ENCODE measurements at places on chromosomes 1 and 21.

GRCh38 chr1:167430134-167430848 is 88.0 kb downstream of the CD247 start:
- no peak for DNase-seq

DNA sequence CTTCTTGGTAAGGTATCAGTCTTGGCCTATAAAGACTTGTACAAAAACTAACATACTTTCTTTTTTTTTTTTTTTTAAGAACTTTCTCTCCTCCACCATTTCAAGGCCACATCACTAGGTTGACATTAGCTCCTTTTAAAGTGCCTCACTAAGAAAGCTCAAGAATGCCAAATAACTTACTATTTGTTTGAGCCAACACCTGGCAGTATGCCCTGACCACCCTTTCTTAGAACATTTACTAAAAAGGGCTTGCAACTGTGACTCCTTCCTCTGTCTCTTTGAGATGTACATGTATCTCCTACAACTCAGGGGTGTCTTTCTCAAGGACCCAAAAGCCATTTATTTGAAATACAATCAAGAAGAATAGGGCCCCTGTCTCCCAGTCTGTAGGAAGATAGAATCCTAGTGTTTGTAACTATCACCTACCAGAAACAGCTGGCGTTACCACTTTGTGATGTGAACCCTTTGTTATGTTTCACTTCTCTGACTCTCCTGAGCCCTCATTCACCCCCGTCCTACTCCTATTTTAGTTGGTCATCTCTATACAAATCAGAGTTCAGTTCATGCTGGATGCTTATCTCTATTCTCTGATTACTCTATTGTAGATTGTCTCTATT is 12.2 kb upstream of the SAMD13 start:
- DNase-seq, result no peak

DNA sequence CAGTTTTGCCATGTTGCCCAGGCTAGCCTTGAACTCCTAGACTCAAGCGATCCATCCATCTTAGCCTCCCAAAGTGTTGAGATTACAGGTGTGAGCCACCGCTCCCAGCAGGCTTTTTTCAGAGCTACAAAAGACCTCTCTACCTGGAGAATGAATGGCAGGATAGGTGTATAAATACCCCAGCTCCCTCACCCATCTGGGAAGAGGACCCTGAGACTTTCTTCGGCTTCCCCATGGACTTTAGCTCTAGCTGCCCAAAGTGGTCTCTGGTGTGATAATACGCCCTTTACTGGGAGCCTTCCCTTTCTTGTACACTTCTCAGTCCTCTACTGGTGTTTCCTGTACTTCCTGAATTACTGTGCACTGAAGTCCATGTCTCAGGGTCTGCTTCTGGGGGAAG is 60.6 kb downstream of the PTP4A2 start:
- DNase-seq, result no peak

DNA sequence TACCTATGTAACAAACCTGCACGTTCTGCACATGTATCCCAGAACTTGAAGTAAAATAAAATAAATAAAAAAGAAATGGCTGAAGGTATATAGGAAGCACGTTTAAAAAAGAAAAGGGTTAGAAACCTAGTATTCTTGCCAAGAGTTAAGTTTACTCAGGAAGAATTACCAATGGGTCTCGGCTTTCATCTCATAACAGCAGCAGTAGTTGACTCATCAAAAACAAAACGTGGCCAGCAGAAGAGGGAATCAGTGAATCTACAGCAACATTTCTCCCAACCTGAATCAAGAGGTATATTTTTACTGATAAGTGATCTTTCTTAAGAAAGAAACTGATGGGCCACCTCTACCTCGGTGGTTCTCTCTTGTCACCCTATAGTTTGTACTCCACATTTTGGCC is 340.3 kb downstream of the BRINP2 start:
- DNase-seq, result no peak

DNA sequence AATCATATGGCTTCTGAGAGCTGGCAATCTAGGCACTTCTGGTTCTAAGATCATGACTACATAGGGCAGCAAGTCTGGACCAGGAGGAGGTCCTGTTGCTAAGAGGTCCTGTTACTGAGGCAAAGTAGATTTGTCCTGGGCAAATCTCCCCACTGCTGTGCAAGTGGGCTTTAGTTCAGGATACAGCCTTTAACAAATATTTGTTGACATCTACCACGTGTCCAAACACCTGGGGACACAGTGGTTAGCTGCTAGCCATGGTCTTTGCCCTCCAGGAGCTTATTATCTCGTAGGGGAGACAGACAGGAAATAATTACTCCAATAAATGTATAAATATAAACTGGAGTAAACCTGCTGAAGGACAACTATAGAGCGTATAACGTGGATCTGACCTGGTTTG is 3.2 kb downstream of the CGN start:
- DNase-seq, result no peak

DNA sequence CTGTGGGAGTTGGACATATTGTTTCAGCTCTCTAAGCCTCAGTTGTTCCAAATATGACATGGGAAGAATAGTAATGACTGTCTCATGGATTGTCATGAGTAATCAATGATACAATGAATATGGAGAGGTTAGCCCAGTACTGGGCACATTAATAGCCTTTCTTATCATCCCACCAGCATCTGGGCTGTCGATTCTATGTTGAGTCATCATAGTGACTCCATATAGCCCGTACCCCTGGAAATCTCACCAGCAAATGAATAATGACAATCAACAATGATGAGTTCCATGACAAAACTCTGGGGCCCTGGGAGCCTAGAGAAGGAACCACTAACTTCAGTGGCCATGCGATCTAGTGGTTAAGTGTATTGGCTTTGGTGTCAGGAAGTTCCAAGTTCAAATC is 39.7 kb upstream of the GJB5 start:
- DNase-seq, result no peak

- no peak for DNase-seq
Observed at GRCh38 chr1:230758709-230759368, 11.7 kb downstream of the CAPN9 start.

DNA sequence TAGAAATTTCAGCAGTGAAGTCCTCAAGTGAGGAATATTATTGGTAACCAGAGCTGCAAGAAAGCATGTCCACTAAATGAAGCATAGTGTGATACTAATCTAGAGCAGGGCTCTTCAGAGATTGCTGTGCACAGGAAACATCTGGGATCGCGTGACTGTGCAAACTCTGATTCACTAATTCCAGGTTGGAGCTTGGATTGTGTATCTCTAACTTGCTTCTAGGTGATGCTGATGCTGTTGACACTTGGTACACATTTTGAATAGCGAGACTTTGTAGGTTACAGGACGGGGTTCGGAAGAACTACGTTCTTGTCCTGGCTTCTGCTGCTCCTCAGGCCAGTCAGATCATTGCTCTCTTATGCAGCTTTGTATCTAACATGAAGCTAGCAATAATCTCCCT is 66.5 kb downstream of the PRRX1 start:
- DNase-seq, result no peak

GRCh38 chr1:94022471-94023189 is 98.3 kb downstream of the ABCA4 start:
- no peak for DNase-seq

DNA sequence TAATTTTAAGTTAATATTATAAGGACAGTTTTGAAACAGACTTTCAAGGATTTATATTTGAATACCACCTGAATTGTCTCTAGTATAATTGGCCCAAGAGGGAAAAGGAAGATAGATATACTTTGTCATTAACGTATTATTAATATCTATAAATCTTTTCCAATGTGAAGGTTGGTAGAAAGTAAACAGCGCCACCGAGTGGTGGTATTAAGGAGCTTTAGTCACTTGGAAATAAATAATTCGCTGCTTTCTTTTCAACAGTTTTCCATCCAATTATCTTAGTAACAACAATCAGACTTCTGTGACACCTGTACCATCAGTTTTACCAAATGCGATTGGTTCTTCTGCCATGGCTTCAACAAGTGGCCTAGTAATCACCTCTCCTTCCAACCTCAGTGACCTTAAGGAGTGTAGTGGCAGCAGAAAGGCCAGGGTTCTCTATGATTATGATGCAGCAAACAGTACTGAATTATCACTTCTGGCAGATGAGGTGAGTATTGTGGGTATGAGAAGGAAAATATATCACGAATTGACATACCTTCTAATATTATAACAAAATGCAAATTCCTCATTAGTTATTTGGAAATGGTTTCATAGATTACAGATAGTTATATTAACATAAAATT is 37.7 kb downstream of the SH3GLB1 start:
- DNase-seq, result no peak

DNA sequence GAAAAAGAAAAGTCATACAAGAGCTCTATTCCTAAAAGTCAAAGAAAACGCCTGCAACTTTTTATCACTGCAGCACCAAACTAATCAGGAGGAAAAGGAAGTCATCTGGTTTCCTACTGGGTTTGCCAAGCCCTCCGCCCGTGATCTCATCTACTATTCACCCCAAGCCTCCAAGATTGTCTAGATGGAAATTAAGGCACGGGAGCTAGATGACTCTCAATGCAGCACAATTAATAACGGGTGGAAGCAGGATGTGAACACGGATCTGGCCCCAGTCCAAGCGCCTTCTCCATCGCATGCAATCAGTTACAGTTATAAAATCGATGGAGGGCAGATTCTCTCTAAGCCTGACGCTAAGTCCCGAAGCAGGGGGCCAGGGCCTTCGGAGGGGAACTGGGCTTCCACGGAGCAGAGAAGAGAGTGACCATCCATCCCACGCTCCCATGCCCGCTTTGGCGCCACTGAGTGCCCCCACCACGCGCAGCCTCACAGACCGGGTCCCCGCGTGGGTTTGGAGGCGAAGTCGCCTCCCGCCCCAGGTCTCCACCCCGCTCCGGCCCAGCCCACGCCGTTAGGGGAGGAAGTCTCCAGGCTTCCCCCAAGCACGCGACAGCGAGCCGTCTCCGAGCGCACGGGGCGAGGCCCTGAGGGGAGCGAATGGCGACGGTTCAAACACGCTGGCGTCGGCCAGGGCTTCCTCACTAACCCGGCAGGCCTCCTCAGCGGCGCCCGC is 1.8 kb downstream of the HSF2BP start:
- DNase-seq, result no peak

DNA sequence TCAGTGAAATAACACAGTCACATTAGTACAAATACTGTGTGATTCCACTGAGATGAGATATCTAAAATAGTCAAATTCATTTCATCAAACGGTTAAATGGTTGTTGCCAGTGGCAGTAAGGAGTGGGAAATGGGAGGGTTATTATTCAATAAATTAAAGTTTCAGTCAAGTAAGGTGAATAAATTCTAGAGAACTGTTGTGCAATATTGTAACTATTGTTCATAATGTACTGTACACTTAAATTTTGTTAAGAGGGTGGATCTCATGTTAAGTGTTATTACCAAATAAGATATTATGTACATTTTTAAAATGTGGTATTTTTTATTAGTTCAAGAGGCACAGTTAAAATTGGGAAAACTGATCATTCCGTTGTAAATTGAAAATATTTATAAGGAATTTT is 463.3 kb upstream of the BRINP3 start:
- DNase-seq, result no peak

DNA sequence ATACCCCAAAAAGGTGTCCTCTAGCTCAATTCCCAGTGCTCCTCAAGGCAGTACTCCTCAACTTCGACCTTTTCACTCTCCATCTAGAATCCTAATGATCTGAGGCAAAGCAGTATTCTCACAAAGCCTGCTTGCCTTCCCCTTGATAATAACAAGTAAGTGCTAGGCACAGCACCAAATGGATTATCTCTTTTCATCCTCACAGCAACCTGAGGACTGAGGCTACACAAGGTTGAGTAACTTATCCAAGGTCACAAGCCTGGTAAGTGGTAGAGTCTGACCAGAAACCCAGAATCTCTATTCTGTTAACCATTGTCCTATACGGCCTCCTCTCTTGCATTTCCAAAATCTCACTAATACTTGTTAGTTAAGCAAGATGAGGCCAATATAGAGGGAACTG is 5.1 kb downstream of the SYDE2 start:
- no peak for DNase-seq

DNA sequence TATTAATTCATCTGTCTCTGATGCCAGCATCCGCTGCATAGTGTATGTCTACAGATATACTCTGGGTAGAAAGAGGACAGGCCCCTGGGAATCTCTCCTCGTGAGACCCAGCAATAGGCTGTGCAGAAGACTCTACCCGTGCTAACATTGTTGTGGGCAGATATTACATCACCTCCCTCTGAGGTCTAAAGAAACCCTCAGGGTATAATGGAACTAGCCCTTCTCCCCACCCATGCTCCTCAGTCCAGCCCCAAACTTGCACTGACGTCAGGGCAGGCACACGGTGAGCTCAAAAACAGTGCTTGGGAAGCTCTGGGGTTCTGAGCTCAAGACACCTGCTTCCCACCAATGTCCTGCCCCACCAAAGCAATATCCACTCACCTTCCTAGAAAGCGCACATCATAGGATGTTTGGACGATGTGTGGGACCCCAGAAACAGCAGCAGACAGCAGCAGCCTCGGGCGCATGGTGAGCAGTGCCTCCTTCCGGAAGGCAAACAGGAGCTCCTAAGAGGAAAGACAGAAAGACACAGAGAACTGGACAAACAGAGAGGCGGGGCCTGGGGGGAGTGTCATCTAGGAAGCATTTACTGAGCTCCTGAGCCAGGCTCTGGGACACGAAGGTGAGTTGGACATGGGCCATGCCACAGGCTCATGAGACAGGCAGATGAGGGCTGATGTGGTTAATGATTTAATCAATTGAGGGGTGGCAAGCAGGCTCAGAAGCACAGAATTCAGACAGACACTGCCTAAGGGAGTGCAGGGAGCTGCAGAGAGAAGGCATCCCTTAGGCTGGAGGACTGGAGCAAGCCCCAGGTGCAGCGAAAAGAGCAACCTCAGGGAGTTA is 4.8 kb downstream of the OVGP1 start:
- no peak for DNase-seq

- DNase-seq, result no peak
Observed at GRCh38 chr1:38243106-38243505, 196.5 kb upstream of the POU3F1 start.

- DNase-seq, result no peak
Observed at GRCh38 chr1:36300526-36300925, 5.6 kb upstream of the SH3D21 start.
